ENCODE measurements at places on chromosomes 16 and 17. TPM values are rescaled to one million over a fixed set of nuclear protein-coding genes. Genes with fewer than 3 reads are reported as not detected.

TBC1D28 gene
- not detected for total RNA-seq

CRISPLD2 gene
- total RNA-seq, result 0.41 TPM

EFCAB3 gene
- total RNA-seq, result not detected

GRCh38 chr17:6492892-6493674, 48.8 kb downstream of the PIMREG start:
- no peak overlapping the region for H3K4me3 ChIP-seq
- peaks cover 2% of the 10 kb centered on the region for H3K27me3 ChIP-seq
- H3K27ac ChIP-seq, result no peak overlapping the region
- H3K4me1 ChIP-seq, result peaks cover 14% of the 10 kb centered on the region
- no peaks in the 10 kb centered on the region for H3K36me3 ChIP-seq

DNA sequence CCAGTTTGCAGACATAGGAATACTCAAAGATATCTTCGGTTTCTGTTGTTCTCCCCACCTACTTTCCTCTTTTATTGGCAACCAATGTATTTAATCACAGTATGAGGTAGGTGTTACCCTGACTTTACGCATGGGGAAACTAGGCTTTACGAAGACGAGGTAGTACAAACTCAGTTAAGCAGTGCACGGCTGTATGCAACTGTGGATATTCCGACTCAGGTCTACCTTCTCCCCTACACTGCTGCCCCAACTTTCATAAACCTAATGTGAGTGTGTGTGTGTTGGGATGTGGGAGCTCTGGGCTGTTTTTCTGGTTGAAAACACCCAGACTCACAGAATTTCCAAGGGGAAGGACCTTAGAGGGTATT, 1.2 kb upstream of the GPT2 start:
- H3K36me3 ChIP-seq, result peaks cover 5% of the 10 kb centered on the region
- peak overlapping the region; percentile 72 for H3K27ac ChIP-seq
- H3K27me3 ChIP-seq, result peaks cover 5% of the 10 kb centered on the region
- no peak for DNase-seq
- H3K4me3 ChIP-seq, result peak overlapping the region; percentile 73
- H3K4me1 ChIP-seq, result peaks cover 18% of the 10 kb centered on the region

- peaks cover 3% of the 10 kb centered on the region for H3K36me3 ChIP-seq
- no peaks in the 10 kb centered on the region for H3K27me3 ChIP-seq
- no peak for DNase-seq
- no peaks in the 10 kb centered on the region for H3K4me1 ChIP-seq
- peak overlapping the region; percentile 9 for H3K27ac ChIP-seq
Measured at GRCh38 chr16:67206129-67206837, 7.4 kb downstream of the ELMO3 start.

GRCh38 chr16:73043828-73044467, 4.0 kb downstream of the ZFHX3 start:
- no peaks in the 10 kb centered on the region for H3K36me3 ChIP-seq
- H3K4me1 ChIP-seq, result no peaks in the 10 kb centered on the region
- DNase-seq, result no peak
- H3K4me3 ChIP-seq, result no peak overlapping the region

- no peak overlapping the region for H3K27ac ChIP-seq
- no peak overlapping the region for H3K4me3 ChIP-seq
- H3K4me1 ChIP-seq, result no peaks in the 10 kb centered on the region
- DNase-seq, result no peak
Measured at GRCh38 chr16:8751481-8752311, 45.7 kb downstream of the TMEM186 start.

- no peak overlapping the region for H3K4me3 ChIP-seq
- H3K27me3 ChIP-seq, result no peaks in the 10 kb centered on the region
- H3K27ac ChIP-seq, result peak overlapping the region; percentile 38
- H3K4me1 ChIP-seq, result peaks cover 54% of the 10 kb centered on the region
- DNase-seq, result no peak
Measured at GRCh38 chr17:39820987-39821386, 43.1 kb downstream of the IKZF3 start.

- peaks cover 35% of the 10 kb centered on the region for H3K27me3 ChIP-seq
- no peaks in the 10 kb centered on the region for H3K36me3 ChIP-seq
- no peak overlapping the region for H3K4me3 ChIP-seq
- peaks cover 5% of the 10 kb centered on the region for H3K4me1 ChIP-seq
Measured at GRCh38 chr16:55506083-55506482, 2.8 kb upstream of the LPCAT2 start.

GRCh38 chr17:79652999-79653643, 42.3 kb upstream of the RBFOX3 start:
- no peaks in the 10 kb centered on the region for H3K36me3 ChIP-seq
- H3K27me3 ChIP-seq, result peaks cover 30% of the 10 kb centered on the region
- H3K4me3 ChIP-seq, result no peak overlapping the region
- no peaks in the 10 kb centered on the region for H3K4me1 ChIP-seq
- no peak overlapping the region for H3K27ac ChIP-seq
- DNase-seq, result no peak

DNA sequence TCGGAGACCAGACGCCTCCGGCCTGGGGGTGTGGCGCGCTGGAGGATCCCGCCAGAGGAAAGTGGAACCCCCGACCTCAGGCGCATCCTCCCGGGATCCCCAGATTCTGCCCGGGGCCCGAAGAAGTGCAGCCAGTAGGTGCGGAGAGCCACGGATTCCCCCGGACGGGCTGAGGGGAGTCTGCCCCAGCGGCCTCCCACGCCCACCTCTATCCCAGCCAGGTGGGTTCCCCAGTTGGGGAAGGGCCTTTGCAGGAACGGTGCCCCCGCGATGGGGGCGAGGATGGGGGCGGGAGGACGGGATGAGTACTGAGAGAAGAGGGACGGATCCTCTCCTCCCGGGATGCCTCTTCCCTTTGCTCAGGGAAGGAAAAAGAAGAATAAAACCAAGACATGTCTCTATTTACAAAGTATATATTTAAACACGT, 5.1 kb downstream of the CBX8 start:
- H3K27ac ChIP-seq, result no peak overlapping the region
- H3K36me3 ChIP-seq, result no peaks in the 10 kb centered on the region
- DNase-seq, result no peak
- H3K4me3 ChIP-seq, result no peak overlapping the region
- H3K27me3 ChIP-seq, result peaks cover 39% of the 10 kb centered on the region

DNA sequence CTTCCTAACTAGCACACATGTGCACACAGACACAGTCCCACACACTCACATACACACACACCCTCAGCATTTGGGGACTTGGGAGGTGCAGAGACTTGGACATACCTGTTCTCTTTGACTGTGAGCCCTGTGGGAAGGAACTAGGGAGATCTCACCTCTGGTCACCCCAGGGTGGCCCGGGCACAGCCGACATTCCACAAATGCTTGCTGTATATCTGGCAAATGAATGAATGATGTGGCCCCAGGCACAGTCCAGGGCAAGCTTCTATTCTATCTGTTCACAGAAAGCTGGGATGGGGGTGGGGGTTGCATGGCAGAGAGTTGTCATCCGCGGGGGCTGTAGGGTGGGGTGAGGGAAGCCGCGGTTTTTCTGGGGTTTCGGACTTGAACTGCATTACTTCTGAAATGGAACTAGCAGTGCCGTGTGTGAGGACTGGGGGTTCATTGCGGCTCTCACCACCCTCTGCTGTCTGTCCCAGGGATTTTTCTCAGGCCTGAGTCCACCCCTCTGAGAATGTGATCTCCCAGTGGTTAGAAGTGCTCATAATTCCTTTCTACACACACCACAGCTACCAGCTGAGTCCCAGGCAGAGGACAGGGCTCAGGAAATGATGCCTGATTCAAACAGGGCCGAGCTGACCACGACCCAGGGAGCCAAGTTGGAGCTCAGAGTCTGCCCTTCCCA, 3.3 kb upstream of the RIPOR1 start:
- no peak overlapping the region for H3K27ac ChIP-seq
- no peak for DNase-seq
- H3K4me3 ChIP-seq, result no peak overlapping the region
- H3K36me3 ChIP-seq, result no peaks in the 10 kb centered on the region

- no peaks in the 10 kb centered on the region for H3K27me3 ChIP-seq
- peaks cover 36% of the 10 kb centered on the region for H3K4me1 ChIP-seq
- no peak for DNase-seq
Measured at GRCh38 chr17:78330570-78331224, 29.2 kb downstream of the SOCS3 start.

- H3K4me3 ChIP-seq, result no peak overlapping the region
- no peaks in the 10 kb centered on the region for H3K27me3 ChIP-seq
- H3K27ac ChIP-seq, result no peak overlapping the region
- H3K4me1 ChIP-seq, result peaks cover 24% of the 10 kb centered on the region
- no peak for DNase-seq
Measured at GRCh38 chr17:35192708-35193107, 1.5 kb downstream of the SLC35G3 start.

DNA sequence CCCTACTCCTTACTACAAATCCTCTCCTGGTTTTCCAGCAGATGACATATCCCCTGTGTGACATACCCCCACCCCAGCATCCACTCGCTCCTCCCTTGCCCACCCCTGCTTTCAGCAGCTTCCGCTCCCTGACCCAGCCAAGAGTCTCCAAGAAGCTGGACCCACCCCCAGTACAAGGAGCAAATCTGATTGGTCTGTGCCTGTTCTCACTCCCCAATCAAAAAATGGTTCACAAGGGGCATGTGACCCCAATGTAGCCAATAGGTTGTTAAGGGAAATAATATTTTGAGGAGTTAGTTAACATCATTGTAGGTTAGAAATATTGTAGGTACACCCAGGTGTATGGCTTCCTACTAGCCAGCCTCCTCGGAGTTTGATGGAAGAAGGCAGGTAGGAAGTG, 70.1 kb downstream of the GP2 start:
- H3K4me3 ChIP-seq, result no peak overlapping the region
- H3K36me3 ChIP-seq, result no peaks in the 10 kb centered on the region
- H3K4me1 ChIP-seq, result no peaks in the 10 kb centered on the region

- H3K27ac ChIP-seq, result no peak overlapping the region
- H3K36me3 ChIP-seq, result no peaks in the 10 kb centered on the region
- DNase-seq, result no peak
- H3K27me3 ChIP-seq, result peaks cover 27% of the 10 kb centered on the region
Measured at GRCh38 chr17:34163123-34163522, 92.0 kb upstream of the CCL2 start.

DNA sequence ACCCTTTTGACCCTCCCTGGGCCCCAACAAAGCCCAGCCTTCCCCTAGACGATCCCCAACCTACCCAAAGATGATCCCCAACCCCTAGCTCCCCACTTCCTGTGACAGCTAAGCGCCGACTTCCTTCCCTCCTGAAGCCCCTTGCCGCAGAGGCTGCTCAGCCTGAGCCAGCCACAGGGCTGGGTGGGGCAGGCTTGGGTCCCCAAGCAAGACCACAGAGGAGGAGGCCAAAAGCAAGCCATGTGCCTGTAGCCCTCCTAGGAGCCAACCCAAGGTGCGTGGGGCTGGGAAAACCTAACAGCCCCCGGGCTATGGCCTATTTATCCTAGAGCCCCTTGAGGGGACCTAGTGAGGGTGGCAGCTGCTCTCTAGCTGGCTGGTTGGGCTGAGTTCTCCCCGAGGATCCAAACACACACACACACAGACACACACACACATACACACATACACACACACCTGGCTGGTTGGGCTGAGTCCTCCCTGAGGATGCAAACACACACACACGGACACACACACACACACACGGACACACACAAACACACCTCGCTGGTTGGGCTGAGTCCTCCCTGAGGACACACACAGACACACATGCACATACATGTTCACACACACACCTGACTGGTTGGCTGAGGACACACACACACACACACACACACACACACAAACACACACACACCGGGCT, 4.8 kb downstream of the ARRB2 start:
- H3K36me3 ChIP-seq, result peaks cover 46% of the 10 kb centered on the region
- peak overlapping the region; percentile 72 for H3K4me3 ChIP-seq
- peaks cover 37% of the 10 kb centered on the region for H3K4me1 ChIP-seq
- peak; percentile 60 for DNase-seq
- H3K27ac ChIP-seq, result peak overlapping the region; percentile 94

GRCh38 chr16:65111306-65111705, 10.6 kb downstream of the CDH11 start:
- H3K27ac ChIP-seq, result no peak overlapping the region
- no peak overlapping the region for H3K4me3 ChIP-seq
- no peaks in the 10 kb centered on the region for H3K27me3 ChIP-seq
- H3K4me1 ChIP-seq, result no peaks in the 10 kb centered on the region
- no peaks in the 10 kb centered on the region for H3K36me3 ChIP-seq
- DNase-seq, result no peak

DNA sequence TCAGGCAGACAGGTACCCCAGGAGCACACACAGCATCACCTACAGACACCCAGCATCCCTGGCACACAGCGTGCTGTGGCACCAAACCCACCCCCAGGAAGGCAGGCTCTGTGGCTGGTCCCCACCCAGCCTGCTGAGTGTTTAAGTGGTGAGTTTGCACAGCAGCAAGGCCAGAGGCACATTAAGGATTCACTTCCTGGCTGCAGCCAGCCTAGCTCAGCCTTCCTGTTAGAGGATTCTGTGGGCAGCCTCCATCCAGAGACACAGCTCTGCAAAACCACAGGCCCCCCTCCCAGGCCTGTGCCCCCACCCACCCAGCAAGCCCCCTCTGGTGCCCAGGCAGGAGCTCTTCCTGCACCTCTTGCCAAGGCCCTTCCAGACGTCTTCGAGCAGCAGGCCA, 36.1 kb upstream of the PHB1 start:
- H3K4me3 ChIP-seq, result no peak overlapping the region
- no peaks in the 10 kb centered on the region for H3K27me3 ChIP-seq
- peaks cover 3% of the 10 kb centered on the region for H3K4me1 ChIP-seq
- no peaks in the 10 kb centered on the region for H3K36me3 ChIP-seq
- DNase-seq, result no peak

DNA sequence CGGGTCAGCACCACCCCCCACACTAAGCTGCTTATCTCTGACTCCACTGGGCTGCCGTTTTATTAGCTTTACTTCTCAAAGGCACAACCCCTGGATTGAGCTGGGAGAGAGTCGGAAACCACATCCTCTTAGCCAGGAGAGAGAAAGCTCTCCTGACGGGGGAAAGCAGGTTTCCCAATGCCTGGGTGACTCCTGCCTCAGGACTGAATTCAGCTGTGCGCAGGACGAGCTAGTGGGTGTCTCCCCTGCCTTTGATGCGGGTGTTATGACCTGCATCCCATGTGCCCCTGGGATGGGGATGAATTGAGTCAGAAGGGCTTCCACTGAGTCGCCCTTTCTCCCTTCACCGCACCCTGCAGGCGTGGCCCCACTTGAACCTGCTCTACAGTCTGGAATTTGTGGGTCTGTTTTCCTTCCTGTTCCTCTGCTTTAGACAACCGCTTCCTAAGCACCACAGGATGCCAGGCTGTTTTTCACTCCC, 819.2 kb upstream of the EEF2KMT start:
- H3K27me3 ChIP-seq, result no peaks in the 10 kb centered on the region
- no peaks in the 10 kb centered on the region for H3K4me1 ChIP-seq
- H3K27ac ChIP-seq, result no peak overlapping the region
- H3K4me3 ChIP-seq, result no peak overlapping the region
- DNase-seq, result no peak

- H3K36me3 ChIP-seq, result no peaks in the 10 kb centered on the region
- H3K27me3 ChIP-seq, result no peaks in the 10 kb centered on the region
- H3K4me3 ChIP-seq, result no peak overlapping the region
- H3K4me1 ChIP-seq, result no peaks in the 10 kb centered on the region
Measured at GRCh38 chr16:13148836-13149235, 247.4 kb downstream of the SHISA9 start.
